ENCODE measurements at places on chromosomes 2 and 18. TPM values are rescaled to one million over a fixed set of nuclear protein-coding genes. Genes with fewer than 3 reads are reported as not detected.

- no peak for DNase-seq
Observed at GRCh38 chr18:11800566-11801334, 50.5 kb upstream of the CHMP1B start.

DNA sequence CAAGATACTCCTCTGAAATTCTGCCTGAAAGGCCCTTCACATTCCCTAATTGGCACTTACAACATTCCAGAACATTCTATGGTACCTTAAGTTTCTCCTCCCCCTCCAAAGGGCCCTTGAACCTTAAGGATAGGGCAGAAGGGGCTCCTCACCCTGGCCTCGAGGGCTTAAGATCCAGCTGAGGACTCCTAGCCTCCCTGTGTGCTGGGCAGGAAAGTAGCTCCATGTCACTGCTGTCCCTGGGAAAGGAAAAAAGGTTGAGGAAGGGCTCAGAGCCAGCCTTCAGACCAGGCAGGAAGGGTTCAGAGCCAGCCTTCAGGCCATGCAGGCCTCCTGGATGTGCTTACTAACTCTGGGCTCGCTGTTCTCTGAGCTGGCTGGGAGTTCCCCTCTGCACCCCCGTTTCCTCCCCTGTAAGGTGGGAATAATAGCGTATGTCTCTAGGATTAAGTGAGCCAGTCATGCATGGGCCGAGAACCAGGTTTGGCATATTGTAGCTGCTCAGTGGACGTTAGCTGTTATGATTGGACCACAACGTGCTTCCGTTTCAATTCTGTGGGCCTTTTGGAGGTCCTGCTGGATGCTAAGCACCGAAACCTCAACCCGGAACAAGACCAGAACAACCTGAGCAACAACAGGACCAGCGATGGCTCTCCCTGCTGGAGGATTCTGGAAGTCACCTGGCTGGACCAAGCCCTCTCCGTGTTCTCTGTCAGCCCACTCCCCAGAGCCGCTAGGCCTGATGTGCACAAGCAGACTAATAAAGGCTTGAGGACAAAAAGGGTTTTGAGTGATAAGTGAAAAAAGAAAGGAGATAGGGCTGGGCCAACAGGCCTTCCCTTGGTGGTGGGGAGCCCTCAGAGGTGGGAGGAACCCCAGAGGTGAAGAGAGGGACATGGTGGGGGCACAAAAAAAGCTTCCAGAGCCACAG lies 1.0 kb upstream of the B3GNT7 start:
- DNase-seq = no peak

GRCh38 chr2:10844097-10844496 lies 31.5 kb upstream of the PDIA6 start:
- DNase-seq = peak; percentile 65

DNA sequence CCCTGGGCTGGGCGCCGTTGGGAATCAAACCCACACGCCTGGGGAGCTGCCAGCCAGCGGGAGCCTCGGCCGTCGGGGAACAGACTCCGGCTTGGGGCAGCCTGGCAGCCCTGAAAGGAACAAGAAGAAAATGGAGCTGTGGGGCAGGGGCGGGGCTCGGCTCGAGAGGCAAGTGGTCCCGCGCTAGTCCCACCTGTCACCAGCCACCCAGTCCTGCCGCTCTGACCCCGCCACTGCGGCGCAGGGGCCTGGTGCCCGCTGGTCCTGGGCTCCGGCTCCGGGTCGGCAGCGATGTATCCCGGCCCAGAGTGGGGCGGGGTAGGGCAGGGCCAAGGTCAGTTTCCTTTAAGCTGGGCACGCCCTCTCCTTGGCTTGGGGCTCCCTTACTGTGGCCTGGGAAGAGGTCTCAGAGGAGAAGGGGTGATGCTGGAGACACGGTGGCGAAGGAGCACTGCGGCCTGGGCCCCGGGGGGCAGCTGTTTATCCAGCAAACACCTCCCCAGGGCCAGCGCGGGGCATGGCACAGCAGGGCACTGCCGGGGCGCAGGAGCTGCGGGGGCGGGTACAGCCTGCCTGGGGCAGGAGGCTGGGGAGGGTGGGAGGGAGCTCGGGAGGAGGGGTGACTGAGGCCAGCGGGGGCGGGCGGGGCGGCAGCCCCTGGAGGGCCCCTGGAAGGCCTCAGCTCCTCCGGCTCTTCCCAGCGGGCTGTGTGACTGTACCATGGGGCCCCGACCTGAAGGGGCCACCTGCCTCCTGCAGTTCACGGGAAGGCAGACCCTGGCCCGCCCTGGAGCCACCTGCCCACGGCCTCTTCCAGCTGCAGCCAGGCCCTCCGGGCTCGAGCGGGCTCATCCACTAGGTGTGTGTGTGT lies 15.6 kb downstream of the ODC1 start:
- no peak for DNase-seq

DNA sequence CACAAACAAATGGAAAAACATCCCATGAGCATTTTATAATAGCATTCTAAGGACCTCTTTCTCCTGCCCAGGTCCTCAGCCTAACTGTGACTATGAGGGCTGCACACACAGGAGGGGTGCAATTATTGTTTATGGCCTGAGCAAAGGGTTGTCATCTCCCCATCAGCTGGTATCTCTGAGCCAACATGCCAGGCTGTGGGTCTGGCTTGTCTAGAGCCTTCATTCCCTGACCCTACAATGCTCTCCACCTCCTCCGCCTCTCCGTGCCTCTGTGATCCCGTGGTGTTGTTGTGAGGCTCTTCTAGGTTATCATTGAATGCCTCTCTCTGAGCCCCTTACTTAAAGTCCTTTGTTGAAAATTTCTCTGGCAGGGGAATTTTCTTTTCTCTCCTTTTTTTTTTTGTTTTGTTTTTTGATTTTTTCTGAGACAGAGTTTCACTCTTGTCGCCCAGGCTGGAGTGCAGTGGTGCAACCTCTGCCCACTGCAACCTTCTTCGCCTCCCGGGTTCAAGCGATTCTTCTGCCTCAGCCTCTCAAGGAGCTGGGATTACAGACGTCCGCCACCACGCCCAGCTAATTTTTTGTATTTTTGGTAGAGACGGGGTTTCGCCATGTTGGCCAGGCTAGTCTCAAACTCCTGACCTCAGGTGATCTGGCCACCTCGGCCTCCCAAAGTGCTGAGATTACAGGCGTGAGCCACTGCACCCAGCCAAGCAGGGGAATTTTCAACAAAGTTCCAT lies 126.4 kb downstream of the SMAD7 start:
- peak; percentile 19 for DNase-seq

GRCh38 chr2:233418761-233419546 lies 64.7 kb downstream of the DGKD start:
- peak; percentile 44 for DNase-seq

DNA sequence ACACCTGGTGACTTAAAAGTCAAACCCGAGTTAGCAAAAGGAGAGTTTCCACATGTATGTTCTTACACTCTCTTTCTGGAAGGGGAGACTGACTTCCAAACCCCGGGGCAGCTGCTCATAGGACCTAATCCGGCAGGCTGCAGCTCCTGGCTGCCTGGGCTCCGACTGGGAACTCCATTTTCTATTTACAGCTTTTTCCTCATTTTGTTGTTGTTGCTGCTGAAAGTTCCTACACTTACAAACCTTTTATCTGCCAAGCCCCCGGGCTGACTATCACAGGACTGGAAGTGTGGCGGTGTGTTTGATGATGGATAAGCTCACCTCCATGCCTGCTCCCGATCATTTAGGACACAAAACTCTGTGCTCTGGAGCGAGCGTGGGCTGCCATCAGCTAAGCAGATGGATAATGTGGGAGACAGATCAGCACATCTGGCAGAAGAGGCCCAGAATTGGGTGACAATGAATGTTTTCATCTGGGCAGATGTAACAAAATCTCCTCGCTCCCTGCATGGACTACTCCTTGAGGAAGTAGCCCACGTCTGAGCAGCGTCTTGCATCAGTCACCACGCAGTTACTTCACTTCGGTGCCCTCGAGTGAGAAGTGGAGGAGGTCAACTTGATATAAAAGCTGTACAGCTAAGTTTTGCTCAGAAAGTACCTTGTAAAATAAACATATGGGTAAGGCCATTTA lies 114.4 kb upstream of the COPS8 start:
- no peak for DNase-seq

DNA sequence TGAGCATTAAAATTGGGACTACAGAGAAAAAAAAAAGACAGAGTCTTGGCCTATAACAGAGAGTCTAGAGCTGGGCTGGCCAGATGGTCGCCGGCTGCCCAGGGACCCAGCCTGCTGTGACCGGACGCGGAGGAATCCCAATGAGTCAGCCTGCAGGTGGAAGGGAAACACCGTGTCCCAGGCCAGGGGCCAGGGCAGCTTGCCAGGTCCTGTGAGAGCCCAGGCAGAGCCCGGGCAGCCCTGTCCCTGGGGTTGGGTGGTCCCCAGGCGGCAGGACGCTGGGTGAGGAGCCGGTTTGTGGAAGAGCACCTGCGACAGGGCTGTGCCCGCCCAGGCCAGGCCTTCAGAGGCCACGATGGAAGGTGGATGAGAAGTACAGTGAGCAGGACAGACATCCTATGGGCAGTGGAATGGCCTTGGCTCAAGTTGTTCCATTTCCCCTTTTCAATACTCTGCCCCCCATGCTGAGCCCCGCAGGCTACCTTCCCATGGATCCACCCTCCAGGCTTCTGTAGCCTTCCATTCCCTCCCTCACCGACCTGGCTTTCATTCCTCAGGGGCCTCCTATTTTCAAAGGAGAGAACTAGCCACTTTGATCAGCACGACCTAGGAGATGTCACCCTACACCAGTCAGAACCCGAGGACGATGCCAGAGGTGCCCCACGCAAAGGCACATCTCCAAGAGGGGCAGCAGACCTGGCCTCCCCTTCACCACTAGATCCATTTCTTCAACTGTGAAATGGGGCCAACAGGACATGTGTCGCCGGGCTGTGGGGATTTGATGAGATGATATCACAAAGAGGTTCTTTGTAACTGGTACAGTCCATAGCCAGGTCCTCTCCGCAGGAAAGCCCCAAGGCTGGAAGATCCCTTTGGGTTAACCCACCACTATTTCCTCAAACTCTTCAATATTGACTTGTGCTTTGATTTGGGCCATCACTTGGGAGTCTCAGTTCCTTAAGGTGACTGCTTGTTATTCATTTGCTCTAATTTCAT lies 87.5 kb downstream of the POLR1A start:
- DNase-seq = peak; percentile 66

DNA sequence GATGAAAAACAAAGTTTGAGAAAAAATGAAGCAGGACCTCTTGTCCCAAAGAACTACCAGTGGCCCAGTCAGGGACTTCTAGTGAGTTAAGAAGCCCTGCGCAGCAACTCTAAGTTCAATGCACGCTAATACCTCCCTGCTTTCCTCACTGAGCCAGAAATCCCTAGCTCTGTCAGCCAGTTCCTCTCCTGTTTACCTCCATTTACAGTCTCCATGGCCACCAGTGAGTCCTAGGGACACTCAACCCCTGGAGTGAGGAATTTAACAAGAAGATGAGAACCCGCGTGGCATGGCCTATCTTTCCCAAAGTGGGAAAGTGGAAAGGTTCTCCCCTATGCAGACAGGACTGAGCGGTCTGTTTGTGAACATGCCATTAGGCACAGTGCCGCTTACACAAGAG lies 31.0 kb downstream of the MRPL33 start:
- no peak for DNase-seq

DNA sequence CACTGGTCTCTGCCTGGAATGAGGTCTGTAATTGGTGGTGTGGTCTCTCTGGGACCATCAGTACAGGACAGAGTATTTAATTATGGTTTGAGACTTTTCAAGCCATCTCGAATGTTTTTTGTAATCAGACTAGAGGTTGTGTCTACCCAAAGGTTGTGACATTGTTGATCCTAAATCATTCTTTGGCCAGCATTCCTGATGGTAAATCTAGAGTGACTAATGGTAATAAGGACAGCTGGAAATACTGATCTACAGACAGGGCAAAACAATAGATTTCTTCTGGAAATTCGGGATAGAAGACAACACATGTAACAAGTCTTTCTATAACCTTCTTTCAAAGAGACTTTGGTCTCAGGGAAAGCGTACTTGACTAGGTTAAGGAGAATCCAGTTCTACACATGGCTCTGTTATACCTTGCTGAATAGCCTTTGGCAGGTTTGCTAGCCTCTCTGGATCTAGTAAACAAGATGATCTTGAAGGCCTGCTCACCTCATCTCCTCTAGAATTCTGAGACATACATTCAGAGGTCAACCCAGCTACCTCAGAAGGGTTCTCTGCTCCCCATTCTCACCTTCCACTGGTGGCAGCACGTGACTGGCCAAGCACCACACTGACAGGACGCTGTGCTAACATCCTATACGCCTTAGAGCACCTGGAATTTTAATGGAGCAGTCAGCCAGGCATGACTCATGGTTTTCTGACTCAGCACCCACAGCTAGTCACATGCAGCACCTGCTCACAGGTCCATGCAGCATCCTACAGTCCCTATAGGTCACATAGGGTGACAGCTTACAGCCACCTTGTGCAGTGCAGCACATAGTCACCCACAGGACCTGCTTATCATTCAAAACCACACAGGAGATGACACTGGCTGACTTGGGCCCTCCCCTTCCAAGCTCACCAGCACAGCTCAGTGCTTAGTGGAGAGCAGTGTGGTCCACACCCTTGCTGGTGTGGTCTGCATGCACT lies 12.2 kb downstream of the PLB1 start:
- peak; percentile 65 for DNase-seq

GRCh38 chr2:127054996-127055785 lies 51.8 kb downstream of the BIN1 start:
- DNase-seq = no peak

GRCh38 chr2:201572846-201573508 lies 70.3 kb downstream of the TMEM237 start:
- no peak for DNase-seq

- no peak for DNase-seq
Observed at GRCh38 chr2:105344704-105345345, 7.5 kb downstream of the C2orf49 start.

- no peak for DNase-seq
Observed at GRCh38 chr2:85283641-85284040, 44.1 kb downstream of the TGOLN2 start.

DNA sequence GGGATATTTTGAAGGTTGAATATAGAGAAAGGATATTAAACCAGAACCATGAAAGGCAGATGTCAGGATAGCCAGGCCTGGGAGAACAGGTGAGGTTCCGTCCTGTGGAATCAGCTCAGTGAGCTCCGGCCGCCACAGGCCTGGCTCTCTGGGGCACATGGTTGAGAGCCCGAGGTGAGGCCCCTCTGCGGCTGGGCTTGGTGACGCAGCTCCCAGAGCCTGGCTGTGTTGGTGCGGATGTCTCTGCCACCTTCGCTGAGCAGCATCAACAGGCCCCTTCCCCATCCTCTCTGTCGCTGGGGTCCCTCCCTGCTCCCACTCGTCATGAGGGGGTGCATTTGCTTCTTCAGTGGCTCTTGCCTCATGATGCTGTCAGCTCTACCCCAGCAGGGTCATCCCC lies 70.7 kb upstream of the PXDN start:
- no peak for DNase-seq

- no peak for DNase-seq
Observed at GRCh38 chr2:58930537-58930936, 689.4 kb upstream of the FANCL start.

DNA sequence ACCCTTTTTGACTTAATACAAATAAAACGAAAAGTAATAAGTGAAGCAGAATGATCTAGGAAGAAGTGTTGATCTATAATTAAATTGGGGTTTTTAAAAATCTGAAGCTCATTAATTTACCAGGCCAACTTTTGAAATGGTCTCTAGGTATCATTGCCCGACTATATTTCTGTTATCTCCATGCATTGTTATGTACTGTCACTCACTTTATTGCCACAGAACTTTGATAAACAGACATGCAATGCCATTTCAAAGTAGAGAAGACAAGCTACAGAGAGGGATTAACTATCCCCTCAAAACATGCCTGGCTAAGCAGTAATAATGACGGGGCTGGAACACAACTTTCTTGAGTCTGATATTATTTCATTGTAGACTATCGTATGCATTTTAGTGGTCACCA lies 147.6 kb upstream of the ITGA4 start:
- no peak for DNase-seq

The LRRC30 gene
- not detected for total RNA-seq

The WNT10A gene
- total RNA-seq = 4.0 TPM

The EVX2 gene
- total RNA-seq = not detected

The GBX2 gene
- not detected for total RNA-seq

The FAM136A gene
- total RNA-seq = 29.3 TPM
